ENCODE measurements at places on chromosomes 11 and 22.

DNA sequence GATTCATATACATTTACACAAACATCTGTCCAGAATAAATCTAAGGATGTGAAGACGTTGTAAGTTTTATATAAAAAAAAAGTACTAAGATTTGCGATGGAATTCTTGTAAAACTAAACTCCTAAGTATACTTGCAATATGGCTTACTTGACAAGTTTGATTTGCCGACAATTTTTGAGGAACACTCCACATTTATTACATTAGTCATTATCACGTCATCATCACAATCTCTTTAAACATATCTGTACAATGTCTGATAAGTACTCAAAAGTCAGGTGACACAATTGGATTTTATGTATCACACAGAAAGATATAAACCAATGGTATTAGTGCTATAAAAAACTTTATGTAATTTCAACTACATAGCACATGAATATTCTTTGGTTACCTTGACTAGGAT lies 30.4 kb downstream of the IMMP1L start:
- DNase-seq = no peak

DNA sequence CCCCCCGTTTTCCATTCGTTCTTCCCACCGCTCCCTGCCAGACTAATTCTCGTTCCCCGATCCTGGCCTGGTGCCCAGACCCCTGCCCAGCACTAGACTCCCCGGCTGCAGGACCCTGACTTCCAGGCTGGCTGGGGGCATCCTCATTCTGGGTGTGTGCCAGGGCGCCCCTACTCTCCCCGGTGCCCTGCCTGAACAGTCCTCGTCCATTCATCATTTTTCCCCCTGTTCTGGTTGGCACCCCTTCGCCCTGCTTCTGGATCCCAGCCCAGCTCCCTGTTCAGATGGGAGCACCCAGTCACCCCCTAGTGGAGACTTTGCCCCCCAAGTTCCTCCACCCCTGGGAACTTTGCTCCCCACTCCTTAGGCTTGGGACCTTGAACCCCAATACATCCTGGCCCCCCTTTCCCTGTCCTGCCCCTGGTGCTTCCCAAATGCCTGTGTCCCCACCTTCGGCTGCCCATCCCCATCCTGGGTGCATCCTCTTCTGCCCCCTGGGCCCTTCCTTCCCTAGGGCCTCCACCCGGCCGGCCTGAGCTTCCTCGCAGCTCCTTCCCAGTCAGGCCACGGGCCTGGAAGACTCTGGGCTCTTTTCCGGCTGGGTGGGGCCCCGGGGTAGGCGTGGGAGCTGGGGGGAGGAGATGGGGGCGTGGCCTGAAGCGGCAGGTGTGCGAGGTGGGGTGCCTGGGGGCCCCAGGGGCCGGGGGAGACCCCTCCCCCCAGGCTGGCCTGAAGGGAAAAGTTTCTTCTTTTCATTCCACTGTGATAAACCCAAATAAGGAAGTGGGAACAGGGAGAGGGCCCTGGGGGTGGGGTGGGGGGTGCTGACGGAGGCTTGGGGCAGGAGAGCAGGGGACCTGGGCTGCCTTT lies 908 bp downstream of the PLCB3 start:
- peak; percentile 52 for DNase-seq

GRCh38 chr11:62324731-62325556 lies 12.3 kb upstream of the ASRGL1 start:
- peak; percentile 84 for DNase-seq

DNA sequence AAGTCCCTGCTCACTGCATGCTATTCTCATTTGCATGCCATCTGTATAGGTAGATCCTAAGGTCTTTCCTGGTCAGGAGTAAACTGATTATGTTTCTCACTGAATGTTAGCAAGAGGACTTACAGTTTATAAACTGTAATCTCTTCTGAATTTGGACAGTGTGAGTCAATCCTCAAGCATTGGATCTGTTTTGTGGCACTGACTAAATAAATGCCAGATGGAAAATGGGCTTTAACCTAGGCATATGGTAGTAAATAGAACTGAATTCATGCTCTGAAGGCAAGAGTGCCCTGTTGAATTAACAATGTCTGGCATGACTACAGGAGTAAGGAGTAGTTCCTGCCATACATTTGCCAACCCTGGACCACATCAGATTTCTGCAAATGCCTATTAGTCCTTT lies 11.4 kb downstream of the FAM181B start:
- DNase-seq = no peak

DNA sequence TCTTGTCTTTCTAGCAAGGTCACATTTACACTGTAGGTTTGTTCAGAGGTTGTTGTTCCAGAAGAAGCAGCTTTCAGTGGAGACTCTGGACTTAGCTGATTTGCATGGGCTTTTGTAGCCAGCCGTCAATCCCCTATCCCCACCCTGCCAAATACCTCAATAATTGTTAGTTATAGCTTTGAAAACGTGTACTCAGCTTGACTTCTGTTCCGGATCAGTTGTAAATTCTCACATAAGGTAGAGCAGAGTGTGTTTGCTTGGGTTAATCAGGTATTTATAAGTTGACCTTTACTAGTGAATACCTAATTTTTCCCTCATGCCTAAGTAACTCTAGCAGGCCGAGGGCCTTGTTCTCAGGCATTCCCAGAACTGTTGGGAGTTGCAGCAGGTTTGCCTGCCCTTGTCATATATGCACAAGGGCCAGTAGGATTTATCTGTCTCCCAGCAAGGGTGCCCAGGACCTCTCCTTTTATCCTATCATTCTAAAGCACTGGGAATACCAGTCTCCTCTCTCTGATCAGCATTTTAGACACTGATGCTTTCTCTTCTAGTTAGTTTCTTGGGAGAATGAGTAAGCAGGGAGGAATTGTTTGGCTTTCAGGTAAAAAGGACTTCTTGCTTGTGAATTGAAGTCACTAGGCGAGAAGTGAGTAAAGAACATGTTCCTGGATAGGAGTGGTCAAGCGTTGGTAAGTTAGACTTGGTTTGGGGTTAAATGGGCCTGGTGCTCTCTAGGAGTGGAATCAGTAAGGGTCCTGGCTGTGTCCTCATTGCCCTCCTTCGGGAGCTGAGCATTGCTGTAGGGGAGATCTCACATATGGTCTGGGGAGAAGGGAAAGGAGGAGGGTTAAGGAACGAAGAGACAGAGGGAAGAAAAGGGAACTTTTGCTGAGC lies 22.1 kb downstream of the STIM1 start:
- peak; percentile 25 for DNase-seq

- no peak for DNase-seq
These were observed 463.3 kb downstream of the BUD13 start for GRCh38 chr11:116309446-116309845.

GRCh38 chr11:43934601-43935423 lies 7.6 kb upstream of the C11orf96 start:
- no peak for DNase-seq

DNA sequence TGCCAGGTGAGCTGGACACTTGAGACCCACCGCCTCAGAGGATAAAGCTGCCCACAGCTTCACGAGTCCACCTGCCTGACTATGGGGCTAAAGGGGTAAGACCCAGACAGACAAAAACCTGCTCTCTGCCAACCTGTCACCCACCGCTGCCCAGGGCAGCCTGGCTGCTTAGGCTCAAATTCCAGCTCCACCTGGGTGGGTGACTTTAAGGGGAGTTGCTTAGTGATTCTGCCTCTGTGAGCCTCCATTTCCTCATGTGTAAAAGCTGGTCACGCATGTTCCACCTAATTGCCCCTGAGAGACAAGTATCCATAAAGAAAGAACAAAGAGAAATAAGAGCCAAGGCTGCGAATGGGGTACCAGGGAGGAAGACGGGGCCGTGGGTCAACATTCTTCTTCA lies 3.7 kb upstream of the CASTOR1 start:
- no peak for DNase-seq

DNA sequence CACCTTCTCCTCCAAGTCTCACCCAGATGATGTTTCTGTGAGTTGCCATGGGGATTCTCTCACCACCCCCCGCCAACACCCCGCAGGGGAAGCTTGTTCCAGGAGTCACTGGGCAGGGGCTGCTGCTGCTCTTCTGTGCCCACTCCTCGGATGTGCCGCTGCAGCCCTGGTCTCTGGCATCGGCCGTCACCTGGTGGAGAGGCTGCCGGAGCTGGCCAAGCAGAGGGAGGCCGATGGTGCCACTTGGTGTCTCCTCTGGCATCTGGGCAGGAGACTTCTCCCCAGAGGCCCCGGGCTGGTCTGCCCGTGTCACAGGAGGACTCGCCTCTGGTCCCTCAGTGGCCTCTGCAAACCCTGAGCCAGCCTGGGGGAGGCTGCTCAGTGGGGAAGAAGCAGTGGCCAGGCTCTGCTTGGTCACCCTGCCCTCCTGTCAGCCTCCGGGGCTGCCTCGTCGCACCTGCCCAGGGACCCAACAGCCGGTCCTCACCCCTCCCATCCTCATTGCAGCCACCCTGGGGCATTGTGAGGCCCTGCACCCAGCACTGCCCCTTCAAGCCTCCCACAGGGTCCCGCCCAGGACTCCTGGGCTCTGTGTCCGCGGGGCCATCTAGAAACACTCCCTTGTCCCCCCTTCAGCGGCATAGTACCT lies 424 bp upstream of the ADORA2A start:
- no peak for DNase-seq

GRCh38 chr11:72618803-72619202 lies 55.4 kb downstream of the PDE2A start:
- no peak for DNase-seq

- DNase-seq = no peak
These were observed 728.9 kb downstream of the OPCML start for GRCh38 chr11:132803436-132803835.

GRCh38 chr11:100972046-100972445 lies 157.6 kb downstream of the PGR start:
- no peak for DNase-seq

- no peak for DNase-seq
These were observed 10.8 kb downstream of the SLC35C1 start for GRCh38 chr11:45815747-45816146.

DNA sequence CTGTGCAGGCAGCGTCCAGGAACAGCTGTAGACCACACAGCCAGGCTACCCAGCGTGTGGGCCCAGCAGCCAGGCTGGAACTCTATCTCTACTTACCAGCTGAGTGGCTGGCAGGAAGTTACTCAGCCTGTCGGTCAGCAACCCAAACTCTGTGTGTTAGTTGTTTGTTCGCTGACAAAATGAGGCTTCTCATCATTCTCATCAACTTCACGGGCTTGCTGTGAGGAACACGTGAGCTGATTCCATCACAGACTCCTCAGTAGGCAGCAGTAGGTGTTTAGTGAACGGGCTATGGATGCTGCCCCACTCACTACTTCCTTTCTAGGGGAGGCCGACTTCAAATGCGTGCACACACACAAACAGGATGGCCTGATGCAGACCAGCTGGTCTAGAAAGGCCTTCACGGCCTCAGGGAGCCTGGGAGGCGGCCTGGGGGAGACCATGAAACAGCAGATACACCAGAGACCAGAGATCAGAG lies 830 bp upstream of the SPDYC start:
- DNase-seq = no peak

DNA sequence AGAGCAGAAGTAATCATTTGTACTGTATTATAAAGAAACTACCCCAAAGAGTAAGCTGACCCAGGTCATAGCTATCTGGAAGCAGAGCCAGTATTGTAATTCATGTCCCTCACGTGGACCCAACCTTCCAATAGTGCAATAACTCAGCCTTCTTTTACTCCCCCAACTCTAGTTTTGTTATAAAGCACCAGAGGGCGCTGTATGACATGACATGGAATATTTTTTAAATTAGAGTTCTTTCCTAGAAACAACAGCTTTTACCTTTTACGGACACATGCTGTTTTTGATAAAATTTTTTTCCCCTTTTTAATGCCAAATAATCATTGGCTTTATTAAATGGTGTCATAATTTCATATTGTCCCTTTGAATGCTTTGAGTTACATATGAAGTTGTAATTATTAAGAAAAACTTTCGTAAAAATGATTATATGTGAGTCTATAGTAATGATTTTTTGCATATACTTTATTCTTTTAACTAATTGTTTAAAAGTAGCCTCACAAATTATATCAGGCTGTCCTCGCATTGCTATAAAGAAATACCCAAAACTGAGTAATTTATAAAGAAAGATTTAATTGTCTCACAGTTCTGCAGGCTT lies 76.9 kb downstream of the DKK3 start:
- DNase-seq = peak; percentile 62

GRCh38 chr11:2202900-2203439 lies 31.4 kb upstream of the TH start:
- no peak for DNase-seq

DNA sequence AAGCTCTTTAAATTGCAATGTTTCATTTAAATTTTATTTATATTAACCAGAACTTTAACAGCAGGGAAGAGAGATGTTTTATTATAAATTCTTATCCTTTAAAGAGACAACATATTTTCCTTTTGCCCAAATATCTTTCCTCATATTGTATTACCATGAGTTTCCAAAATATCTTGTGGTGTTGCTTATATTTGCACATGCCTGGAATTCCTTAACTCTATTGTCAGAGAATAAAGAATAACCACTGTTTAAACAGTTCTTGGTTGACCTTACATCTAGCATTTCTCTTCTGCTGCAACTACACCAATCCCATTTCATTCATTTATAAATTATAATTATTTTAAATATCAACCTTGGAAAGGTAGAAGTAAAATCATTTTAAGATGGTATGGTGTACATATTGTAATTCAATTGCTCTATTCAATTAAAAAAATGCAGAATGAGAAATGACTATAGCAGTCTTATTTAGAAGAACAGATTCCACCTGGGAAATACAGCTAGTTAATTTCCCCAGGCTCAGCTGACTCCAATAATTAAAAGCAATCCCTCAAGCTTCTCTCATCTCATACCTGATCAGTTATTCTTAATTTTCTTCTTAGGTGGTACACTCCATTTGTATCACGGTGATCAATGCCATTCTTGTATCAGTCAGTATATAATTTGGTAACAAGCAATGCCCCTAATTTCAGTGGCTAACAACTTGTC lies 923.3 kb downstream of the KCNA4 start:
- no peak for DNase-seq

GRCh38 chr11:57761301-57762234 lies at the start of gene CTNND1:
Gene CTNND1, plus strand, starts transcription at chr11:57761802. Its CDS starts 29,677 bp downstream, at chr11:57791479.
- DNase-seq = peak; percentile 93

GRCh38 chr11:121452609-121453150 lies at the start of gene SORL1-AS1:
Gene SORL1-AS1, minus strand, starts transcription at chr11:121452967.
- DNase-seq = peak; percentile 10

DNA sequence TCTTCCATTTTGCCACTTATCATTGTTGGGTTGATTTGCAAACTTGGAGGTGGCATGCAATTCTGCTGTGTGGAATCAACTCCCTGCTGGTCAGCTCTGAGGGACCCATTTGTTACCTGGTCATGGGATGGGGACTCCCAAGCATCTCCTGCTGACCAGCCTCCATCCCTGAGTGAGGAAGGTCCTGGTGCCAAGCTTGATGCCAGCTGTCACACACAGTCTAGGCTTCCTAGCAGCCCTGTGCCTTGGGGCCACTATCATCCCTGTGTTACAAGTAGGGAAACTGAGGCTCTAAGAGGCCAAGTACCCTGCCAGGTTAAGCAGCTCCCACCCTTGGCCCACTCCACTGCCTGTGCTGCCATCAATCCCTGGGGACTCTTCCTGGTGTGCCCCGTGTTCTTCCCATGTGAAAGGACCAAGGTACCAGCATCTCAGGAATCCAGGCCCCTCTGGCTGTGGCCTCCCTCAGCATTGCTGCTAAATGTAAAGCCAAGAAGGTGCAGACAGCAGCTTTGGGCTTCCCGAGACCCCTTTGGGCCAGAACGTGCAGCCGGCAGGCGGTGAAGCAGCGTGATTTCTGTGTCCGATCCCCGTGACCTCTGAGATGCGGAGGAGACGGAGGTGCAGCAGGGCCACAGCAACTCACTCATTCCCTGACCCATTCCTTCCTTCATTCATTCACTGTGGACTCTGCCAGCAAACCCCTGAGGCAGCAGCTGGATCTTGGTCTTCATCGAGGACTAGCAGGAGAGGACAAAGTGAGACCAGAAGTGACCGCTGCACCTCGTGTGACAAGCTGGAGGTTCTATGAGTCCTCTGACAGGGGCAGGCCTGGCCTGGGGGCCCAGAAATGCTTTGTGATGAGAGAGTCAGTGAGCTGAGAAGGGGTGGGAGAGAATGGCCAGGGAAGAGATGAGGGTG lies 49.7 kb downstream of the MYEOV start:
- no peak for DNase-seq

All from neural progenitor cell (in vitro differentiated cells).